ENCODE measurements at places on chromosomes 12 and 14.

GRCh38 chr12:51695241-51696010, 104.4 kb downstream of the SCN8A start:
- DNase-seq, result peak; percentile 3

DNA sequence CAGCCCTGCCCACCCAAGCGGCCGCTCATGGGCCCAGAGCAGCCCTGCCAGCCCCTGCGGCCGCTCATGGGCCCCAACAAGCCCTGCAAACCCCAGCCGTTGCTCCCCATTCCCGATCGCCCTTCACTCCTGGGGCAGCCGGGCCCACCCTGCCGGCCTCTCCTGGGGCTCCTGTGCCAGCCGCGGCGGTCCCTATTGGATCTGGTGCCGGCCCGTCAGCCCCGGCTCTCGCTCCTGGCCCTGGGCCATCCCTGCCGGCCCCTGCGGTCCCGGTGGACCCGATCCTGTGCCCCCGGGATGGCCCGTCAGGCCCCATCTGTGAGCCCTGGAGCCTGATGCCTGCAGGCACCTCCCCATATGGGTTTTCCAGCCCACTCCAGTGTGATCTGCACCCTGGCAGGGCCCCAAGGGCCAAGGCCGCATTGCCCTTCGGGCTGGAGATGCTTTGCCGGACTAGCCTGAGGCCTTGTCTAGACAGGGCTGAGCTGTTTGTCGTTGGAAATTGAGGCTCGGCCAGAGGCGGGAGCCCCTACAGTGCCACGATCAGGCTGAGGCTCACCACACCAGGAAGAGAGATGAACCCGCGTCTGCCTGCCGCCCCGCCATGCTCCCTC, 20.3 kb downstream of the FBRSL1 start:
- no peak for DNase-seq

GRCh38 chr12:82852529-82852928, 165.8 kb downstream of the TMTC2 start:
- DNase-seq, result no peak

DNA sequence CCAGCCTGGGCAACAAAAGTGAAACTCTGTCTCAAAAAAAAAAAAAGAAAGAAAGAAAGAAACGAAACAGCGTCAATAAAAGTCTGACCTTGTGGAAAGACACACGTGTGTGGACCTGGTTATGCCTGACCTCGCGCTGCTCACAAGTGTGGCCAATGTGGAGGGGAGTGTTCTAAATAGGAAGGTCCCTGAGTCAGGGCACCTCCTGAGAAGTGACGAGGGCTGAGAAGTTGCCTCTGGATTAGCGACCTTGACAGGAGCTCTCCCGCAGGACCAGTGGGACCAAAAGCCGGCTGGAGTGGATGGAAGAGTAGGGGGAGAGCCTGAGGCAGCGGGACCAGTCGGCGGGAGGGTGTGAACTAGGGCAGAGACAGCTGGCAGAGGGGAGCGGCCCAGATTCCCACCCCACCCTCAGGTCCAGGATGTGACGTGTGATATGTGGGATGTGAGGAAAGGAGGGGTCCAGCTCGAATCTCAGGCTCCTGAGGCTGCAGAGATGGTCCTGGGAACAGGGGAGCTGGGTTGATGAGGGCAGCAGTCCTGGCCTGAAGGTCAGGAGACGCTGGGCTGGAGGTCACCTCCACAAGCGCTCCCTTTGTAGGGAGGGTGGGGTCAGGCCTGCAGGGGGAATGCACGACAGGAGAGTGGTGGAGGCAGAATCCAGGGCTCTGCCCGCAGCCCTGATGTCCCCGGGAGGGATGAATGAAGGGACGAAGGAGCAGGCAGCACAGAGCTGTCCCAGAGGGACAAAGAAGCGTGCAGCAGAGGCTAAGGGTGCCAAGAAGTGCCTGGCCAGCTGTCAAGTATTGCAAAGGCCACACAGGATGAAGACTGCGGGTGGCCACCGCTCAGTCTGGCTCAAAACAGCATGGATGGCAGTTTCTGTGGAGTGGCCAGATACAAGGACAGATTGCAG, 24.8 kb upstream of the GPR68 start:
- no peak for DNase-seq

DNA sequence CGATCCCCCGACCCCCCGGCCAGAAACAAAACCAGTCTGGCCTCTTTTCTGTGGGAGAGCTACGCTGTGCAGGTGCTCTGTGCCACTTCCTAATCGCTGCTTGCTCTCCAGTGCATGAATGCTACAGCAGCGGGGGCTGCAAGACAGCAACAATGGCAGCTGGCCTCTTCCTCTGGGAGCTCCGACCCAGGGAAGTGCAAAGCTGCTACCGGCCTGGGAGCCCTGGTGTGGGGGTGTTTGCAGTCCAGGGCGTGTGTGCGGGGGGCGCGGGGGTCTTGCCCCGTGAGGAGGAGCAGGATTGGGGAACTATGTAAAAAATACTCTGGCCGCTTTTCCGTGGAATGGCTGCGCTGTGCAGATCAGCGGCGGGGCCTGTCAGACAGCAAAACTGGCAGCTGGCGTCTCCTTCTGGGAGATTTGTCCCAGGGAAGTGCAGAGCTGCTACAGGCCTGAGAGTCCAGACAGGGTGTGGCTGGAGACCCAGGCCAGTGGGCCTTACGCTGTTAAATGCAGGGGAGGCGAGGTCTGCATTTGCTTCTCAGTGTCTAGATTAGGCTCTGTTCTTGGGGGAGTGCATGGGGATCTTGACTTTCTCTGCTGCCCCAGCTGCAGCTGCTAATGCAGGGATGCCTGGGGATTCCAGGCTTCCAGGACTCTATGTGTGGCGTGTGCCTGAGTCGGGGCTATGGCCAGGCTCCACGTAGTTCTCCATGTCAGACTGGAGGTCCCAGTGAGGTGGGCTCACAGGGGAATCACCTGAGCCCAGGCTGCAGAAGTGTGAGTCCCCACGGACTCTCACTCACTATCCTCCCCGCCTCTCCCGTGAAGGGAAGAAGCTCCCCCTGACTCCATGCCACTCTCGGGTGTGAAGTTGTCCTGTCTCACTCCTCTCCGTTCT, 344.5 kb downstream of the AEBP2 start:
- no peak for DNase-seq

DNA sequence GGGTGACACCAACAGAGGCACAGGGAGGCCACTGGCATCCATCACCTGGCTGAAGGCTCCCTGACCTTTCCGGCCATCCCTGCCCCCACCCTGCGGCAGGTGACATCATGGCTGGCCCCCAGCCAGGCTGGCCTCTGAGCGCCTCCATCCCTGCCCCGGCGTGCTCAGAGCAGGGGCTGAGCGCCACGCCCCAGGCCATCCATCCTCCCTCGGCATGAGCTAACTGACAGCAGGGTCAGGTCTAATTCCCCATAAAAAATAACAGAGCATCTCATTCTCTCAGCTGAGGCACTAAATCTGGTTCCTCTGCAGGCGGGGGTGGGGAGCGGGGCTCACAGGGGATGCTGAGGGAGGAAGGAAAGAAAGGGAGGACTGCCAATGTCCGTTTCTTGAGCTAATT, 50.7 kb downstream of the PRIMA1 start:
- no peak for DNase-seq

- DNase-seq, result no peak
Measured at GRCh38 chr12:12531194-12531593, 31.5 kb downstream of the DUSP16 start.

DNA sequence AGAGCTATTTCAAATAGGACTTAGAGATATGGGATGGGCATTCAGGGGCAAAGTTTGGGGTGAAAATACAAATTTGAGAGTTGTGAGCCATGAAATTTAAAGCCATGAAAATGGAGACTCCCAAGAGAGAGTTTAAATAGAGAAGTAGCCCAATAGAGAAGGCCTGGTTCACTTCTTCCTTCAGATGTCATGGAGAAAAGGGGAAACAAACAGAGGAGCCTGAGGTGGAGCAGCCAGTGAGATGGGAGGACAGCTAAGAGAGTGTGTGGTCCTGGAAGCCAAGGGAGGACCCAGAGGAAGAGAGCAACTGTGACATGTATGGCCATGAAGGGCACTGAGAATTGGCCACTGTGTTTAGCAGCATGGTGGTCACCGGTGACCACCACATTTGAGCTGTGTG, 12.3 kb upstream of the DYNLL1 start:
- no peak for DNase-seq

DNA sequence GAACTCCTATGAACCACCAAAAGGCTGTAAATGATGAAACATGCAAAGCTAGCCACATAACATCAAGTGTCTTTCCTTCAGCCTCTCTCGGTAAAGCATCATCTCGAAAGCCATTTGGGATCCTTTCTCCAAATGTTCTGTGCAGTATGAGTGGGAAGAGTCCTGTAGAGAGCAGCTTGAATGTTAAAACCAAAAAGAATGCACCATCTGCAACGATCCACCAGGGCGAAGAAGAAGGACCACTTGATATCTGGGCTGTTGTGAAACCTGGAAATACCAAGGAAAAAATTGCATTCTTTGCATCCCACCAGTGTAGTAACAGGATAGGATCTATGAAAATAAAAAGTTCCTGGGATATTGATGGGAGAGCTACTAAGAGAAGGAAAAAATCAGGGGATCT, 61.2 kb downstream of the ATG14 start:
- no peak for DNase-seq

DNA sequence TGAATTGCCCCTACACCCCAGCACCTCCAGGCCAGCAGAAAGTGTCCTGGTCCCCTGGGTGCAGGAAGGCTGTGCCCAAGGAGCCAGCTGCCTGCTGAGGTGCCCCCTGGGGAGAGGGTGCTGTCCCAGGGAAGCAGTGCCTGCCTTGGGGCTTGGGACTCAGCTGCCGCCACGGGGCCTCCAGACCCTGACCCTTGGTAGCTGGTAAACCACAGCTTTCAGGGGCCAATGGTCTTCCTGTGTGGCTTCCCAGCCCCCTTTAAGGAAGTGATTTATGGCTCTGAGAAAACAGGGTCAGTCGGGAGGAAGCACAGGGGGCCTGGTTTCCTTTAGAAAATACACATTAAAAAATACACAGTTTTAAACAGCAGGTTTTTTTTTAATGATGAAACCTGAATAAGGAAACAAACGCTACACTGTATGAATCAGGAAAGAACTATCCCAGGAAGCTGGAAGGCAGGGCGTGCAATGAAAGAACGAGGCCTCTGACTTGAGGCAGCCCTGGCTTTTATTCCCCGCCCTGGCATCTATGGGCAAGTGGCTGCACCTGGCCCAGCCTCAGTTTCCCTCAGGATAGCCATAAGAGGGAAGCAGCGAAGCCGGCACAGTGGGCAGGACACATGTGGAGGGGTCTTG, 40.6 kb upstream of the EML1 start:
- no peak for DNase-seq

DNA sequence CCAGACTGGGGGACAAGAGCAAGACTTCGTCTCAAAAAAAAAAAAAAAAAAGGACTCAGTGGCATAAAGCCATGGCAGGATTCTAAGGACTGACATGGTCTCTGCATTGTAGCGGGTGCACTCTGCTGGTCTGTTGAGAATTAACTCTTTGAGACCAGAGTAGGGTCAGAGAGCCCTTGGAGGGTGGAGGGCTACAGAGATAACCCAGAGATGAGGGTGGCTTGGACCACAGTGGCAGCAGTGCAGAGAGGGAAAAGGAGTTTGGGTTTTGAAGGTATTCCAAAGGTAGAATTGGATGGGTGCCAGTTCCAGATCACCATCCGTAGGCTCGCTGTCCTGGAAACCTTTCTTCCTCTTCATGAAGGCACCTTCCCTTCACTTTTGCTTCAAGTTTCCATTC, 14.3 kb upstream of the DYNC1H1 start:
- DNase-seq, result no peak

DNA sequence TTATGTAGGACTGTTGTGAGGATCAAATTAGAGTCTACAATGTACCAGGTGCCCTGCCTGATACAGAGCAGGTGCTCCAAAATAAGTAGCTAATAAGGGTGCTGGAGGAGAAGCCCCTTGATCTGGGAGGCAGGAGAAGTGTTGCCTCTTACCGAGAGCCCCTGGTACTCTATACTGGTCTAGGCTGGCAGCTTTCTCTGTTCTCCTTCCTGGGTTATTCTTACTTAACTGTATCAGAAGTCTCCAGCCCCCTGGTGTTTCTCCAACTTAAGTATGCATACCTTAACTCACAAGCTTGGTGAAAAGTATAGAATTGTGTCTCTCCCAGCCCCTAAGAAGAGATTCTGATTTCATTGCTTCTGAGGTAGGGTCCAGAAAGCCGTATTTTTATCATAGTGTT, 254.9 kb downstream of the LRIG3 start:
- DNase-seq, result no peak

- no peak for DNase-seq
Measured at GRCh38 chr12:58576081-58576480, 344.2 kb downstream of the LRIG3 start.

DNA sequence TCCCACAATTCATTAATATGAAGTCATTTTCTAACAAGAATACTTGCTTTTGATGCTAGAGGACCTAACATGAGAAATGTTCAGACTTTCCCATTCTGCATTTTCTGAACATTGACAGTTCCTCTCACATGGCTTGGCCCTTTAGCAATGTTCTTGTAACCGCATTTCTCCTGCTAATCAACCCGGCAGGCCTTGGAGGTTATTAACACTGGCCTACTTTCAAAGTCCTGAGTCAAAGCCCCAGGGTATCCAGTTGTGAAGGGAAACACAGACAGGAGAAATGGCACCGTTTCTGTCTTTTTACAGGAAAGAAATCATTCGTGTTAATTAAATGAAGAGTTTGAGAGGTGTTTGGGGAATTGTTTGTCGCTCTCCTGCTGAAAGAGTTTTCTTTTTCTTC, 446.5 kb upstream of the MIS18BP1 start:
- DNase-seq, result no peak

DNA sequence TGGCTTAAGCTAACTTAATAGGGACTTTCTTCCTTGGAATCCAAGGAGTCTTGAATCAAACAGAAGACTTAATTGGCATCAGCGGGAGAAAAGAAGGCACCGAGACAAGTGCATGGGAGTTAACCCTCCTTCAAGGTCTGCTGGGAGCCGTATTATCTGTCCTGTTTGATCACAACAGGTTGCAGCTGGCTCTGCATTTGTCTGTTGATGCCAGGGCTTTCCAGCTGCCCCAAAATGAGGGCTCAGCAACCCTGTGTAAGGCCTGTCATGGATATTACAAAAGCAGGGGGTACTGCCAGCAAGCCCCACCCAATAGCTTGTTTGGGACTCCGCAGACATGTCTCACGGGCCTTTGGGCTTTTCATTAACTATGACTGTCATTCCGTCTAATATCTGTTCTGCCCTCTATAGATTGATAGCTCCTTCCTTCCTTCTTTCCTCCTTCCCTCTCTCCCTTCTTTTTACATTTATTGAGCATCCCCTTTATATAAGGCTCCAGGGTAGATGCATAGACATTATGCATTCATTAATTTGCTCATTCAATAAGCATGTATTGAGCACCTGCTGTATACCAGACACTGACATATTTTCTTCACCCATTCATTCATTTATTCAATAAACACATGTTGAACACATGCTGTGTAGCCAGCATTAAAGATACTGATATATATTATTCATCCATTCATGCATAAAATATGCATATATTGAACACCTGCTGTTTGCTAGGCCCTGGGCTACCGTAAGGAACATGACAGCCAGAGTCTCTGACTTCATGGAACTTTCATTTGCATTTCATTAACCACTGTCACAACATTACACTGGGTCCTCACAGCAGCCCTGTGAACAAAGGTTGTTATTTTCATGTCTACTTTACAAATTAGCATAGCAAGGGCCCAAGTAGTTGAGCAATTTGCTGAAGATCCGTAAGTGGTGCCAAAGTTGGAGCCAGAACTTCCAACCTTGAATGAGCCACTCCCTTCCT, 56.2 kb downstream of the SVOP start:
- DNase-seq, result no peak

- DNase-seq, result no peak
Measured at GRCh38 chr12:54033106-54033979, 493 bp downstream of the HOXC5 start.
